Stimulated activated CD4-positive, alpha-beta T cell treated with anti-CD3 and anti-CD28 coated beads, Interleukin-2, amount 100 ng/mL, for 24 hours (primary cell): ENCODE measurements at places on chromosomes 2 and 18.
A peak's percentile ranks its signal among the peaks of the same experiment; 100 is the strongest.

DNA sequence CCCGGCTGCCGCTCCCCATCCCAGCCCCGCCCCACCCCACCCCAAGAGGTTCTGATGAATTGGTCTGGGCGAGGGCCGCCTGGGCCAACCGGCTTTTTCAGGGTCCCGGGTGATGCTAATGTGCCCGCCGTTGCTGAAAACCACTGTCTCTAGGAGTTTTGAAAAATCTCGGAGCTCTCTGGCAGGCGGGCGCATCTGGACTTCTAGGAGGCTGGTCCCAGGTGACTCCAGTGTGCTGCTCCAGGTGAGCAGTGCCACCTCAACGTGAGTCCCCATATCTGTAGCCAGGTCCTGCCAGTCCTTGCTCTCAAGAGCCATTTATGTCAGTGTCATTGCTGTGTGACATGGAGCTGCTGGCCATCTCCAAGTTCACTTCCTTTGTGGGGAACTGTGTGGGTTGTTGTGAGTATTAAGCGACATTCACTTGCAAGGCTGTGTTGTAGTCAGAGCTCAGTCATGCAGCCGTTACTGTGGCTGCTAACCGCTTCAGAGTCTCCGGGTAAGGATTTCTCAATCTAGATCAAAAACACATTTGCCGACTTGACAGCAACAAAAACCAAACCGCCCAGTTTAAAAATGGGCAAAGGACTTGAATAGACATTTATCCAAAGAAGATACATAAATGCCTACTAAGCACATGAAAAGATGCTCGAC lies at the start of gene RFX8:
Gene RFX8, minus strand, starts transcription at position 382 of the 654 bp plus-strand sequence. CDS start 8,264 bp downstream, outside the sequence.
- DNase-seq: peak; percentile 54

- DNase-seq: no peak
Observed at GRCh38 chr2:189287982-189288521, 108.5 kb upstream of the COL5A2 start.

DNA sequence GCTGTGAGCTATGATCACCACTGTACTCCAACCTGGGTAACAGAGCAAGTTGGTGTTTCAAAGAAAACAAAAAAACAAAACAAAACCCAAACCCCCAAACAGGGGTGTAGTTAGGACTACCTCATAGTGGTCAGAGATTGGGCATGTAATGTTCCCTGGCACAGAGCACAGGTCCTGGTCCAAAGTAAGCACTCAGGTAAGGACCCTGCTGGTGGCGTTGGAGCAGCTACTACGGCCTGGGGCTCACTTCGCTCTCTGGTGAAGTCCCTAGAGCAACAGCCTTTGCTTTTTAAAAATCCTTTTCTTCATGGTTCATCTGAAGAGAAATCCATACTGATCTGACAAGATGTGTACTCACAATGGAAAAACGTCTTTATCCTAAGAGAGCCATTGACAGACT lies 130.4 kb downstream of the ZNF236 start:
- no peak for DNase-seq

GRCh38 chr18:2625217-2625616 lies 30.3 kb upstream of the SMCHD1 start:
- DNase-seq: no peak

GRCh38 chr2:224086226-224086914 lies 47.3 kb upstream of the SERPINE2 start:
- DNase-seq: no peak

- DNase-seq: no peak
Observed at GRCh38 chr2:45754131-45755010, 102.9 kb downstream of the PRKCE start.

DNA sequence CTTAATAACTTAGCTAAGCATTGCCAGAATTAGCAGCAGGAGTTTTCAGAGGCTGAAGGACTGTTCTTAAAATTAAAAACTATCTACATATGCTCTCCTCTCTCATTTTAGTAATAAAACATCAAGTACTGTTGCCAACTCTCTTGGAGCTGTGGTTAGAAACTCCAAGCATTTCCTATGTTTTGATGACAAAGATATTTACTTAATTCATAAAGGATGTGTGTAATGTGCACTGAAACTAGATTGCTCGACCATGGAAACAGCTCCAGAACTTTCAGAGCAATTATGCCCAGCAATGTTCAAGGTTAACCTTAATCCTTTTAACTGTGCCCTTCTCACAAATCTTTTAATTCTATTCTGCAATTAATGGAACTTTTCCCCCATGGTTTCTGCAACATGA lies 8.4 kb downstream of the GRP start:
- DNase-seq: no peak

DNA sequence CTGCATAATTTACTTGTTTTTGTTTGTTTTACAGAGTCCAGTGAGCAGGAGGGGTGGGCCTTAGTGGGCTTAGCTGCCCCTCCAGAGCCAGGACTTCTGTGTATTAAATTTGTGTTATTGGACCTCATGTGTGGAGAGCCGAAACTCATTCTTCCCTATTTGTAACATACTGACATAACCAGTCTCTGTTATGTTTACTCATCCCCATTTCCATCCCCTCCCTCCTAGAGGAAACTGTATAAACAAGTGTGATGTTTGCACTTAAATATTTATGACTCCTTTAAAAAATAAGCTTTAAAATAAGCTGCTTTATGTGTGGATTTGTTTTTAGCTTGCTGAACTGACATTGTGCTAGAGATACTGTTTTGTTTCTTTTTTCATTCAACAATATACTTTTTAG lies 13.8 kb downstream of the ZNF512 start:
- no peak for DNase-seq

DNA sequence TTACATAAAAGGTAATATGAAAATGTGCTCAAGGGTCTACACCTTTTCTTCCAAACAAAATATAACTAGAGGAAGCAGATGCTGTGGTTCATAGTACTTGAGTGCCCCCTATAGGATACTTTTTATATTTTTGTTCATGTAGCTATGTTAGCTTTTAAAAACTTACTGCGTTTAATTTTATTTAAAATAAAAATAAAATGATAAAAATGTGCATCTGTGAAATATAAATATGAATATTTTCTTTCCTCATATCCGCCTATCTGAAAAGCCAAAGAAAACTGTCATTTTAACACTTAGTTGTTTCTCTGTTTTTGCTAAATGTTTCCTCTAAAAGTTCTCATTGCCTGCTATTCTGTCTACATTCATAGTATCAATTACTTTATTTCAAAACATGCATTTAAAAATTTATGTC lies 9.6 kb upstream of the LRP1B start:
- DNase-seq: no peak

GRCh38 chr2:235945608-235946140 lies 222.5 kb downstream of the GBX2 start:
- no peak for DNase-seq

DNA sequence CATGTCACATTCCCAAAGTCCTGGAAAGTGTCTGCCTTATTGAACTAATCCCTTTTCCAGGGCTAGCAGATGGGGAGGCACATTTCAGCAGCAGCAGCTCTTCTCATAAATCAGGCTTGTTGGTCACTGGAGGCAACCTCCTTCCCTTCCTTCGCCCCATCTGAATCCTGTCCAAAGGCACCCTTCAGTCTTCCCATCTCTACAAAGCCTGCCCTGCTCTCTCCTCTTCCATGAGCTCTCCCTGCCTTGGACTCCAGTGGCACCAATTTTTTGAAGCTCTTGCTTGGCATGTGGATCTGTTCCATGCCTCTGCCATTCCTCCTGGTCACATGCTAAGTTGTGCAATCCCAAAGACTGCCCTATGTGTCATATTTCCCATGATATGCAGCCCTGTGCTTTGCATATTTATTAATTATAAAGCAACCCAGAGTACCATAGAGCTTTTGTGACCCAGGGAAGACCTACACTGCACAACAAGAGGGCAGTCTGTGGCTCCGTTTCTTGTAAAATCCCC lies 70.3 kb downstream of the ANTXR1 start:
- DNase-seq: no peak

DNA sequence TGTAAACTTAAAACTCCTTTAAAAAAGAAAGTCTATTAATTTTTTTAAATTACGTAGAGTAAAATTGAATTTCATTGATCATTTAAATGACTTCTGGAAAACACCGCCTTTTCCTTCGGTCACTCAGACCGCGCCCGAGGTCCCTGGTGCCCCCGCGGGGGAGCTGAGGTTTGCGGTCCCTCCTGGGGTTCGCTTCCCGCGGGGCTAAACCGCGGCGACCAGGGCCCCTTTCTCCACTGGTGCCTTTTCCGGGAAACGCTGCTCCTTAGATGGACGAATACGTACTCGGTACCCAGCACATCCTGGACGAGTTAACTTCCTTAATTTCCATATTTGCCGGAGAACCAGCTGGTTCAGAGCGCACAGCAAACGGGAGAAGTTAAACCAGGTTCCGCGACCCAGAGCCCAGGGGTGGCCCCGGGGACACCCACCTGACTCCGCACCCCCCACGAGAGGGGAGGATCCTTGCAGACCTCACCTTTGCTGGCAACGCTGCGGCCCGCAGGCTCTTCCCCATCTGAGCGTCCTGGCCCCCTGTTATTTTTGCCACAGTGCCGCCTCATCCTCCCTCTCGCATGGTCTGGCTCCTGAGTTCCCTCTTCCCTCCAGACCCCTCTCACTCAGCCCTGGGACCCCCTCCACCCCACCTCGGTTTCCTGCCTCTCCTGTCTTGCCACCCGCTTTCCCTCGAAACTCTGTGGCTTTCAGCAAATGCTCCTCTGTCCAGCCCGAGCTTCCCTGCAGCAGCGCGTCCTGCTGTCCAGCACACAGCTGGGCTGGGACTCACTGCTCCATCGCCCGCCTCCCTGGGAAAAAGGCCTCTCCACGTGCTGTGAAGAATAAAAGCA lies 420.0 kb upstream of the MYT1L start:
- no peak for DNase-seq

DNA sequence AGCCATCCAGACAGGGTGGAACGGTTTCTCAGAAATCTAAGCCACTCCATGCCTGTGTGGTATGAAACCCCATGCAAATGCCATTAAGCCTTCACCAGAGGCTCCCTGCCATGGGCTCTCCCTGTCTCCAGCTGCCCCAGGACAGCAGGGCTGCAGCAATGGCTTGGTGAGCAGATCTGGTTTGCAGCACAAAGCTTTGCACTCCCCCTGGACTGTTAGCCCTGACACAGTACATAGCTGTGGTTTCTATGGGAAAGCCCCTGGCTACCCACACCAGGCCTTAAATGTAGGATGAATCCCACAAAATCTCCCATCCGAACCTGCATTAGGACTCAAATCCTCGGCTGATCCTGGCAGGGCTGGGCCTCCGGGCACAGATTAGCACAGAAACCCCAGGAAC lies 291.6 kb downstream of the TNS1 start:
- DNase-seq: no peak

DNA sequence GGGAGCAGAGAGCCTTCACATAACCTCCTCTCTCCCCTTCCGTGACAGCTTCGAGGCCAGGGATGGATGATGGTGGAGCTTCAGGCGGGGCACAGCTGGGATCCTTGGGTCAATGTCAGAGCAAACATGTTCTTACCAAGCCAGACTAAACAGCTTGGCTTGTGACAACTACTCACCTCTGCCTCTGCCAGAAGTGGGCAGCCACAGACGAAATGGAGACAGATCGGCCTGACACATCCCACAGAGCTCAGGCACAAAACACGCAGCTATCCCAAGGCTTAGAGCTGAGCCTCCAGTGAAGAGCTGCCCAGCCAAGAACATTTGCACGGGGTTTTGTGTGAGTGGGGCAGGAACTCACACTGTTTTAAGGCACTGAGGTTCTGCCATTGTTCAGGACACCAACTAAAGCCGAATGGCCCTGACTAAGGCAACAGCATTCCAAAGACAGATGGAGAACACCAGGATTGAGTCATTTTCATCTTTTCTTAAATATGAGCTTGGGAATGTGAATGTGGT lies 12.8 kb downstream of the PXDN start:
- DNase-seq: no peak

- no peak for DNase-seq
Observed at GRCh38 chr2:72570413-72570812, 255.4 kb downstream of the EXOC6B start.

GRCh38 chr2:154402213-154402612 lies 296.3 kb upstream of the KCNJ3 start:
- no peak for DNase-seq

- peak; percentile 39 for DNase-seq
Observed at GRCh38 chr18:35949903-35950627, 22.4 kb upstream of the RMP24 start.

- no peak for DNase-seq
Observed at GRCh38 chr2:195985741-195986140, 82.9 kb downstream of the DNAH7 start.

DNA sequence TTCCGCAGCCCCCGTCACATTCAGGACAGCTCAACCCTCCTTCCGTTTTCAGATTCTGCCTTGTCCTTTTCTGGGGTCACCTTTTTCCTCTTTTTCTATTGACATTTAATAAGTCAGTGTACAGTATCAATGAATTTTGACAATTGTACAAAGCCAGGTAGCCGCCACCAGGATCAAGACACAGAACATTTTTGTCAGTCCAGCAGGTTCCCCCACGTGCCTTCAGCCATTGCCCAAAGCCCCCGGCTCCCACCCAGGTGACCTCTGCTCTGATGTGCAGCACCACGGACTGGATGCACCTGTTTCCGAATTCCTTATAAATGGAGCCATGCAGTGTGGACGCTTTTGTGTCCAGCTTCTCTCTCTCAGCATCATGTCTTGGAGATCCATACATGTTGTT lies 30.0 kb downstream of the CROCC2 start:
- DNase-seq: no peak

- DNase-seq: no peak
Observed at GRCh38 chr2:207765547-207765946, 4.2 kb downstream of the FZD5 start.

DNA sequence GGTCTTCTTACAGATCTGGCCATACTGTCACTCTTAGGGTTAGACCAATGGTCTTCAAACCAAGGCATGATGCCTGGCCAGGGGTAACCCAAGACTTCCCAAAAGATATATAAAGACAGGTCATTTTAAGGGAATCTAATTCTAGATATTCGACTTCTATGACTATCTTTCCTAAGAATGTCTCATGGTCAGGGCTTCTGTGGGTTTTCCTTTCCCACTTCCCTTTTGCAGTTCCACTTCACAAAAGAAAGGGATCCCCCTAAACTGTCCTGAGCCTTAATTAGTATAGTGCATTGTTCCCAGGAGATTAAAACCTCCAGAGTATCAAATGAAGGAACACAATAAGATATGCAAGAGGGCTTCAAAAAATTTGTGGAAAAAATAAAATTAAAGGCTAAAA lies 223.6 kb upstream of the SIX2 start:
- DNase-seq: no peak

- DNase-seq: no peak
Observed at GRCh38 chr2:151907286-151908203, 79.3 kb upstream of the ARL5A start.

- no peak for DNase-seq
Observed at GRCh38 chr2:2331881-2332280, 806 bp upstream of the MYT1L start.

DNA sequence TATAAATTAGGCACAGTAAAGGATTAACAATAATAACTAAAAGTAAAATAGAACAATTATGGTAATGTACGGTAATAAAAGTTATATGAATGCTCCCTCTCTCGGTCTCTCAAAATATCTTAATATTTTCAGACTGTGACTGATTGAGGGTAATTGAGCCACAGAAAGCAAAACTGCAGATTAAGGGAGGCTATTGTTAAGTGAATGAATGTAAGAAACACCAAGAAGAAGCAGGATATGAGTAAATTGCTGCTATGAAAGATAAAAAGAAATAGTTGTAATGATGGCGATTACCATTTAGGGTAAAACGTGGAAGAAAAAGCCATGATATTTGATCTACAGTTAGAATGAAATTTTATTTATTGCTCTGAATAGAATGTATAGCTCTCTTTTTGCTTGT lies 24.1 kb downstream of the GULP1 start:
- no peak for DNase-seq
